Activated CD4-positive, alpha-beta T cell treated with anti-CD3 and anti-CD28 coated beads, Interleukin-2, amount 10 ng/mL, durations not matched to agents 7 days and 5 days (primary cell): ENCODE measurements at places on chromosomes 7 and 10.

DNA sequence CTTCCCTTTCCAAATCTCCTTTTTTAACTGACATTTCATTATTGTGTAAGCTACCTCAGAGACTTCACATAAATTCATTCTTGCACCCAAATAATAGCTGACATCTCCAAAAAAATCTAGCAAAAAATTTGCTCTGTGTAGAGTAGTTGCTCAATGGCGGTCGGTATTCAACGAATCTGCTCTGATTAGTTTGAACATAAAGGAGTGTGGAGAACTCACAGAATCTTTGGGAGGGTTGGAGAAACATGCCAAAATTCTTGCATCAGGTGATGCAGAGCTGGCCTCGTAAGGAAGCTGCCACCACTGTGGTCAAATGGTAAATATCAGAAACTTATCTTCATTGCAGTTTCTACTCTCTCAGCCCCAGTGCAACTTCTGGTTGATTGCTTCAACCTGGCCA lies 201.2 kb upstream of the MDFIC start:
- DNase-seq, result no peak

- DNase-seq, result no peak
Observed at GRCh38 chr10:95988702-95989101, 54.7 kb upstream of the CCNJ start.

DNA sequence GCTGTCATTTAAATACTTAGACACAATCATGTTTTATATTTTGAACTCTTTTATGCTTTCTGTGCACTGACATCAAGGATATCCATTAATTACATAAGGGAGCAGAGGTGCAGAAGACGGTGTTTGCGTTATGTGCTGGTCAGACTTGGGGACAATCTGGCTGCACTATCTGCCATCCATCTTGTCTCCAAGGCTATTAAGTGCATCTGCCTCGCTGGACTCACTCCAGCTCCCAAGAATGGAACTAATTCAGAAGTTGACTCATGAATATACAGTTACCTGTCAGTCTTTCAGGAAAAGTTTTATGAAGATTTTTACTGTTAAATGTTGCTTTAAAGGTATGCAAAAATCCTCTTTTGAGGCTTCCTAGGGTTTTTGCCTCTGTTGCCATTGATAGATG lies 391.0 kb downstream of the SUGCT start:
- DNase-seq, result no peak

DNA sequence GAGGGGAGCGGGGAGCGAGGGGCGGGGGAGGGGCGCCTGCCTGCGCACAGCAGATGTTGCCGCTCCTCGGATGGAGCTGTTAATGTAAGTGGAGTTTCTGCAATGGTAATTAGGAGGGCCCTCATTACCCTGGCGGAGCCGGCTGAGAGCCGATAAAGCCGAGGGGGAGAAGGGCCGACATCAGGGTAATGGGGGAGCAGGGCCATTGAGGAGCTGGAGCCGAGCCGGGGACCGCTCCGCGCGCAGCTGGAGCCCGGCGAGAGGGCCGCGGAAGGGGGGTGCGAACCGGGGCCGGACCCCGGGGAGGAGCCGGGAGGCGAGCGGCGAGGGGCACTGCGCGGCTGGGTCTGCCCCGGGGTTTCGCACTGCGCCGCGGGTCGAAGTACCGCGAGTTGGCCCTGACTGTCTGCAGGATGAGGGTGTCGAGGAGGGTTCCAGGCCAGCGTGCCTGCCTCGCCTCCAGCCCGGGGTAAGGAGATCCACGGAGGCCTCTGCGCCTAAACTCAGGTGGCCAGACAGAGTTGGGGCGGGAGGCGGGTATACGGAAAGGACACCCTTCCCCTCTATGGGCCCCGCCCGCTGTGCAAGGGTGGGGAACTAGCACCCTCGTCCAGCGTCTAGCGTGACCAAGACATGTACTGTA lies 55.0 kb upstream of the LBX1 start:
- DNase-seq, result no peak

DNA sequence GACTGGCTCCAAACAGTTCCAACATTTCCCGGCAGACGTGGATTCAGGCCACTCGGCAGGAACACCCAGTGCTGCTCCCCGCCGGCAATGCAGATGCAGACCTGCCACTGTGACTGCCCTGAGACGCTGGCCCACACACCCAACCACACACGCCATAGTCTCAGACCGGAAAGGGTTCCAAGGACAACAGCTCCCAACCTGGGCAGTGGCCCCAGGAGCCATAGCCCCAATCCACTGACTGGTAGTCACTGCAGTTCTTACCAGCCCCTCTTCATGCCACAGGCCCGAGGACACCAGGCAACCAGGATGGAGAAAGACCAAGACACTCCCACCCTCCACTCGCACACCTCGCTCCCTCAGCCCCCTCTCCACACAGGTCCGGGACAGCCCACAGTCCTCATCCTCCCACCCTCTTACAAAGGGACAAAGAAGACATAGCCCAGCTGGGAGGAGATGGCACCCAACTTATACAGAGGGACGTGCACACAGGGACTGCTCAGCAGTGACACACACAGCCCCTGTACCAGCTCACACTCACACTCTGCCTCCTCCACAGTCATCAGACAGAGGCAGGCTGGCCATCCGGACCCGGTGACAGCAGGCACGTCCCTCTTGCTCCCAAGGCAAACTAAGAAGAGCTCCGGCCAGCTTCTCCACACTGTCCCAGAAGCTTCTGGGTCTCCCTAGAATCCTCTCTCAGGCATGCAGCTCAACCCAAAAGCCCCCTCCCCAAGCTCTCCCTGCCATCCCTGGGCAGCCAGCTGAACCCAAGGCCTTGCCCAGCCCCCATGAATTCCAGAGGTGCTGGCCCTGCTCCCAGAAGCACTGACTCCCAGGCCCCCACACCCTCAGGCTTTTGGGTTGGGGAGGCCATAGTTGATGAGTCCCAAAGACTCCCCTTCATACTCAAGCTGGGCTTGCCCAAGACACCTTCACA lies 24.8 kb downstream of the KCNH2 start:
- no peak for DNase-seq
